ENCODE measurements at places on chromosomes 4 and X. TPM values are rescaled to one million over a fixed set of nuclear protein-coding genes. Genes with fewer than 3 reads are reported as not detected.

The VEGFD gene
- not detected for total RNA-seq

The HPGDS gene
- not detected for total RNA-seq

GRCh38 chr4:87005369-87005689 lies 70.5 kb downstream of the AFF1 start:
- no peak for DNase-seq

GRCh38 chr4:2395584-2395983 lies 22.9 kb downstream of the ZFYVE28 start:
- DNase-seq = no peak

- DNase-seq = no peak
These were observed 37.8 kb upstream of the HPF1 start for GRCh38 chr4:169795585-169795984.

DNA sequence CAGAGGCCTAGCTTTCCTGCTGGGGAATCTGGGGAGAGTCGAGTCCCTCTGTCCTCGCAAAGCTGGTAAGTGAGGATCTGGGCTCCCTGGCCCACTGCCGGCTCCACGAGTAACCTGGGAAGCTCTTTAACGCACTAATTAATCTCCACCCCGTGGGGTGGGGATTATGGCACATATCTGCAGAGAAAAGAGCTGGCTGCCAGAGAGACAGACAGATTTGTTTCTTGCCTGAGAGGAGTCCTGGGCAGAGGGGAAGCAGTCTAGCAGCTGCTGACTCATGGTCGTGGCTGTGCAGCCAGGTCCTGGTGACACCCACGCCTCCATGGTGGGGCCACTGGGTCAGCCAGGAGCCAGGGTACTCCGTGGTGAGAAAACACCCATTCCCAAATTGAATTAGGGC lies 14.0 kb downstream of the SORCS2 start:
- no peak for DNase-seq

DNA sequence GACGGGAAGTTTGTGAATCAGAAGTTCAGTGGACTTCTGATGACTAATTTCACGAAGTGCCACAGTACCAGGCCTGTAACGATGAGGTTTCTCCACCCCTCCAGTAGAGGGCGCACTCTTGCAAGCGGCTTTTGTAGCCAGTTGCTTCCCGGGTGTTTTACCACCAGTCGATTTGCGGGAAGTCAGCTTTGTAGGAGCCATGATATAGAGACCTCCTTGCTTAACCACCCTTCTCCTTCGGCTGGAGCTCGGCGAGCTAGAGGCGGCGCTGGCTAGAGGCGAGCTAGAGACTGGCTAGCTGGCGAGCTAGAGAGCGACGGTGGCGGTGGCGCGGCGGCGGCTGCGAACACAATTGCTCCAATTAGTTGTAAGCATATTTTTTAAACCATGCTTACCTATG lies 72.0 kb downstream of the IL1RAPL1 start:
- DNase-seq = no peak

All from CD4-positive, alpha-beta T cell (primary cell).